ENCODE measurements at places on chromosomes 4 and X.

DNA sequence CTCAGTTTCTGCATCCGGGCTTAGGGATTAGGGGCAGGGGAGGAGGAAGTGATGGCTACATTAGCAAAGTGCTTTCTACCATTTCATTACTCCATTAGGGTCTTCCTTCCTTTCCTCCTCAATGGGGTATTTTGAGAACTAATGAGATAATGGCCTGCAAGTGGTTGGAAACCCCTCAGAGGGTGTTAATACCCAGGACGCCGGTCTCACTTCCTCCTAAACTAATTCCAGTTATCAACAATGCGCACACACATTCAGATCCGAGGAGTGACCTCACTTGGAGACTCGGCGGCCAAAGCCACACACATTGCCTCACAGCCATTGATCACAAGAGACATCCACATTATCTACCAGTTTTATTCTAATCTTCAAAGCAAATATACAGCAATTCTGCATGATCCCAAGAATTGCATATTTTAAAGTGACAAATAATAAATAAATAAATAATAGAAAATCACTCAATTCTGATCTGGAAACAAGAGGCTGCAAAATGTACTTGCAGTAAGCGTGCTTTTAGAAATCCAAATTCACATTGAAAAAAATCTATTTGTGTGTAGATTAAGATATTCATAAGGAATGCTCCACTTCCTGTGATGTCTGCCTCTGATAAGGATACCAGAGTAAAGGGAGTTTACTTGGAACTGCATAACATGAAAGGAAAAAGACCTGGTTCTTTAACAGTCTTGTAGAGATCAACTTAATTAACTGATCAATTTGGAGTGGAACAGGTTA, 329.1 kb downstream of the FBXW7 start:
- no peak for DNase-seq

GRCh38 chr4:105344141-105344540, 129.7 kb downstream of the PPA2 start:
- DNase-seq, result no peak

DNA sequence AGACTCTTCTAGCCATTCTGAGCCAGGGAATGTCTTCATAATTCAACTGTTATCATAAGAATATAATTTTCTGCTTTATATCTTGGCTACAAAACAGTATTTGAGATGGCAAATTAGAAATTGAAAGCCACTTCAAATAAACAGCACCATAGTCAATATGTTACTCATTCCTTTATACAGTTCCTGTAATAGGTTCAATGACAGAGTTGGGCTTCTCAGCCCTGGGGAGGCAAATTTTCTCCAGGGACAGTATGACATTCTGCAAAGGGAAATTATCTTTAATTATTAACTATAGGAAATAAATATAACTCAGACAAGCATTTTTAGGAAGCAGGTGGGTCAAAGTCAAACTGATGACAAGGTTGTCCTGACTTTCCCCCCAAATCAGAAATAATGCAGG, 71.9 kb upstream of the RPS6KA6 start:
- no peak for DNase-seq

DNA sequence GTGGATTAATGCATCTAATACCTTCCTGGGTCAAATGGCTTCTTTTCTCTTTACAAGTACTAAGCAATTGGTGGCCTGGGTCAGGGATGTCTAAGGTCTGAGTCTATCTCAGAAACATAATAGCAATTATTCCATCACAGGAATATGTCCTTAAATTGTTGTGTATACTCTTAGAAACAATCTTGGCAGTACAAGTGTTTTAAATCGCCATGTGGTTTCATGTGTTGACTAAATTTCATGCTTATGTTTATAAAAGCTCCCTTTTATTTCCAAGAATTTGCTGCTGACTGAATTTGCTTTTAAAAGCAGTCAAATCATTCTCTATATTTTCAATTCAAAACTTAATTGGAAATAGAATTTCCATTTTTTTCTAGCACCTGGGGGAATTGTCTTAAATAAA, 125.3 kb upstream of the PACRGL start:
- no peak for DNase-seq

DNA sequence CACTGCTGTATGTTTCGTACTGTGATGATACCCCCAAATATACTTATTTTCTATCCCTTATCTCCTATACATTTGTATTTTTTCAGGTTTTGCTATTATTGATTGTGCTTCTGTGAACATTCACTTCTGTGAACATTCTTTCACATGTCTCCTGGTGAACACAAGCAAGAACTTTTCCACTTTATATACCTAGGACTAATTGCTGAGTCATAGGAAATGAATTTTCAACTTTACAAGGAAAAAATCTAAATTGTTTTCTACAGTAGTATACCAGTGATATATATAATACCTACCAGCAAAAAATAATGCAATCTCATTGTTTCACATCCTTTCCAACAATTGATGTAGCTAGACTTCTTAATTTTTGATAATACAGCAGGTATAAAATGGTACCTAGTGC, 139.5 kb upstream of the MAGEB18 start:
- DNase-seq, result no peak

Measured in RWPE2 (cell line).